ENCODE measurements at places on chromosomes 2 and 18.
A peak's percentile ranks its signal among the peaks of the same experiment; 100 is the strongest.

DNA sequence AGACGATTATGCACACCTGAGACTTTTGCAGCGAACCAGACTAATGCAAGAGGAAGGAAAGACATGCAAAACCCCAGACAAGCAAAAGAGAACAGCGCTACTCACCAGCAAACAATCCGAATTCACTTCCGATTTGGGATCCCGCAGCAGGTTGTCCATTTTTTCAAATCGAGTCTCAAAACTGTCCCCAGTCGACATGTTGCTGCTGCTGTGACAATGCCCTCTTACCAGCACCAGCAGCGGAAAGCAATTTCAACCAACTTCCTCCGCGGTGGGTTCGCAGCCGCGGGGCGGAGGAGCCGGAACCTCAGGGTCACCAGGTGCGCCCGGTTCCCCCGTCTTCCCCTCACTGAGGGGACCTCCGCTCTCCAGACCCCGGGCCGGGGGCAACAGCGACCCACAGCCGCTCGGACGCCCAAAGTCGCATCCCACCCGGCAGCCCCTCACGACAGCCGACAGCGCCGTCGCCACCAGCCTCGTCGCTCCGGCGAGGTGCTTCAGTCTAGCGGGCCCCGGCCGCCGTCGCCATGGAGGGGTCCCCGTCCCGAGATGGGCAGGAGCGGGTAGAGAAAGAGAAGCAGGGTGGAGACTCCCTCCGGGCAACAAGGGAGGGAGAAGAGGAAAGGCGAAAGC lies 784 bp downstream of the ROCK1 start:
- peak; percentile 80 for DNase-seq

DNA sequence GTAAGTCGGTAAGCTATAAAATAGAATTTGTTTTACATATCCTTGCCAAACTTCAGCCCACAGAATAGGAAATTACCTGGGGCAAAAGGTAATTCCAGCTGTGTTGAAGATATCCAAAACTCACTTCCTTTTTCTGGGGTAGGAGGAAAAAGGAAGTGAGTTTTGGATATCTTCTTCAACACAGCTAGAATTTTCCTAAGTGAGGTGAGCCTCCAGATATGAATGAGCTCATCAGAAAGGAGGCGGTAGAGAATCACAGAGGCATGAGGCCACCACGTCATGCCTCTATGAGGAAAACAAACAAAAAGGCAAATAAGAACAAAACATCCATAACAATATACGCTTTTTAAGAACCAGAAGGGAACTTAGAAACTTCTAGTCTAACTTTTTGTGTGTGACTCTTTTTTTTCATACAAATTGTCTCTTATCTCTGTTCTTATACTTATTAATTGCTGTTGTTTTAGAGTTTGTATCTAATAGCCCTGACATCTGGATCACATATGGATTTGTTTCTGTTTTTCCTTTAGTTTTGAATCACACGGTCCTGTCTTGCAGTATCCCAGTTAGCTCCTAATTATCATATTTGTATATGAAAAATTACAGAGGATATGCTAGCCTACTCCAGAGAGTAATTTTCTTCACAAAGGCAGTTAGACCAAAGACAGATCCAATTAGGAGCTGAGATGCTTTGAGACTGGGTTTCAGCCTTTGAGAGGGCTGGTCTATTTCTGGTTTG lies 104.5 kb downstream of the RBM43 start:
- DNase-seq = no peak

GRCh38 chr2:203532957-203533658 lies 2.0 kb downstream of the RAPH1 start:
- DNase-seq = no peak

GRCh38 chr2:186426153-186427016 lies 59.7 kb upstream of the ZC3H15 start:
- DNase-seq = no peak

DNA sequence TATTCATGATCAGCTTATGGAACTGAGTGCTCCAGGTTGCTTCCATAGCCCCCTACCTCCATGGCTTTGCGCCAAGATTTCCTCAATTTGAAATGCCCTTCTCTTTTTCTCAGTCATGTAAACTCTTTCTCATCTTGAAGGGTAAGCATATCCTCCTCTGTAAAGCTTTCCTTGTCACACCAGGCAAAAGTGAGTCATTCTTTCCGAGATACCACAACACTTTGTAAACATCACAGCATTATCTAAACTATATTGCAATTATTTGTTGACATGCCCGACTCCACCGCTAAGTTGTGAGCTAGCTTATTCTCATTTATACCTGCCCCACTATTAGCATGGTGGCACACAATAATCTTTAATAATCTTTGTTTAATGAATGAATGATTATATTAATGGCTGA lies 419.5 kb upstream of the CHST9 start:
- DNase-seq = no peak

DNA sequence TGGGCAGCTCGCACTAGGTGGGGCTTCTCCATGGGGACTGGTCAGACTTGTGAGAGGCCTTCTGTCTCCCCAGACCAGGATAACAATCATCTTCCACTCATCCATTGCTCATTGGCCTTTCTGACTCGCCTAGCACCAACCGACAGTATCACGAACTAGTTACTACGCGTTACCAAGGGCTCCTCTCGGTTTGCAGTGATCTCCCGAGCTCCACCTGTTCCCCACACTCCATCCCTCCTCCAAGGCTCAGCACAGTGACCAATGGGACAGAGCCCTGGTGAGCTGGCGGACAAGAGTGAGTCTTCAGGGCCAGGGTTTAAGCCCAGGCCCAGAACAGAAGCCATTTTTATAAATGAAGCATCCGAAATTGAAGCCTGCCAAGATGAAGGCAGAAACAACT lies 42.8 kb upstream of the SMAD7 start:
- no peak for DNase-seq

DNA sequence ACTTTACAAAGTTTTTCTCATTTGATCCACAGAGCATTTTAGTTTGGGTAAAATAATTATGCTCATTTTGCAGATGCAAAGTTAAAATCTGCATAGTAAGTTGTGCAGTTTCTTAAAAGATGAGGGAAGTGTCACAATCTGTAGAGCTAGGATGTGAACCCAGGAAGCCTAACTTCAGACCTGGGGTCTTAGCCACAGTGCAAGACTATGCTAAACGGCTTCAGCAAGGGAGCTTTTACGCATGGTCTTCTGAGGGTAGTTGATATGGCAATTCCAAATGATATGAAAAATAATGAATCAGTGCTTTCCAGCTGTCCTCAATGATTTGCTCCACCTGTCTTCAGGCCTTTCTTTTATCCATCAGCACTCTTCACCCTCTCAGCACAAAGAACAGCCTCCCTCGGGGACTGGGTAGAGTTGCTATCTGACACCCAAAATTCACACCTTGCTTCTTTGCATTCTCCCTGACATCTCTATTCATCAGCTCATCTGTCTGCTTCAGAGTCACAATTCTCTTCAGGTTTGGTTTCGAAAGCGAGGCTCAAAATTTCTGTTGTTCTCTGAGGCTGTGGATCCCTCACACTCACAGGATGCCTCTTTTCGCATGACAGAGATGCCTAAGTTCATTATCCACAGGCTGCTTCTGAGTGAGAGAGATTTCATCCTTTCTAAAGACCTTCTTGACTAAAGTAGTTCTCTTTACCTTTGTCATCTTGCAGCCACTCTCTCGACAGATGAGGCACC lies 302.5 kb downstream of the NRXN1 start:
- DNase-seq = no peak

DNA sequence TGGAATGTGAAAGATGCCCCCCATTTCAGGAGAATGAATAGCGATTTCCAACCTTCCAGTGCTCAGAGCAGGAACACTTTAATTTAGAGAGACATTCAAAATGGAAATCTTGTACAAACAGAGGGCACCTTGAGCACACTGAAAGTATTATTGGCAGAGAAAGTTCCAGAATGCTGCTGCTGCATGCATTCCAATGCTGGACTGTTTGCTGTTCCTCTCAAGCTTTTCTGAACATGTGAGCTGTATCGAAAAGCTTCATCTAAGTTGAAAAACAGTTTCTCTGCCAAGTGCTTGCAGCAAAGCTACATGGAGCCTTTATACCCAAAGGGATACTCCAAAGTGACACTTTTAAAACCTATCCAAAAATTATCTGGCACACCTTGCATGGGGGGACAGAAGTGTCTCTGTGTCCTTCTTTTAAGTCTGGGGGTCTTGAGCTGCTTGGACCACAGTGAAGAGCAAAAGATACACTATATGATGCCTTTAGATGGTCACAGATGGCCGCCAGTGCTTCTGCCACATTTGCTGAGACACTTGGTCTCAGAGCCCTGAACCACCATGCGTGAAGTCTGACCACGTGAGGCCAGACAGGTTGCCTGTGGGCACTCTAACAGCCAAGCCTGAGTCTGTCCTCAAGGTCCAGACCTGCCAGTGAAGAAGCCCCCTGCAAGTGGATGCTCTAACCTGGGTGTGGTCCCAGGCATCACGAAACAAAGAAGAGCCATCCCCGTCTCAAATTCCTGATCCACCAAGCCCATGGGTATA lies 18.8 kb downstream of the UXS1 start:
- no peak for DNase-seq

DNA sequence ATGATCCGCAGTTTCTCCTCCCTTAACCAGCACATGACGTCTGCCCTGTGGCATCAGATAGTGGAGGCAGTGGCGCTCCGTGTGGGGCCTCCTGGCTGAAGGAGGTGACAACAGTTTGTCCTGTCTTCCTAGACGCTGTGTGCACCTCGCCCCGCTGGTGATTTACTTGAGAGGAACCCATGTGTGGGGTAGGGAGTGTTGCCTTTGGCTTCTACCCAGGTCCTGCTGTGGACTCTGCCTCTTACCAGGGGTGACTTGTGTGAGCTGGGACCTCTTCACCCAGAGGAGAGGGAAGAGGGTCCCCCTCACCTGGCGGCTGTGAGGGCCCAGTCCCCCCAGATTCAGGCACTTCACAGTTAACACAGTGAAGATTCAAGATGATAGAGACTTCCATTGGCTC lies 77.6 kb downstream of the TMEM18 start:
- DNase-seq = no peak

GRCh38 chr2:122755281-122755780 lies 999.9 kb downstream of the TSN start:
- DNase-seq = no peak

- DNase-seq = no peak
Measured at GRCh38 chr2:47339745-47340541, 63.0 kb upstream of the MSH2 start.

DNA sequence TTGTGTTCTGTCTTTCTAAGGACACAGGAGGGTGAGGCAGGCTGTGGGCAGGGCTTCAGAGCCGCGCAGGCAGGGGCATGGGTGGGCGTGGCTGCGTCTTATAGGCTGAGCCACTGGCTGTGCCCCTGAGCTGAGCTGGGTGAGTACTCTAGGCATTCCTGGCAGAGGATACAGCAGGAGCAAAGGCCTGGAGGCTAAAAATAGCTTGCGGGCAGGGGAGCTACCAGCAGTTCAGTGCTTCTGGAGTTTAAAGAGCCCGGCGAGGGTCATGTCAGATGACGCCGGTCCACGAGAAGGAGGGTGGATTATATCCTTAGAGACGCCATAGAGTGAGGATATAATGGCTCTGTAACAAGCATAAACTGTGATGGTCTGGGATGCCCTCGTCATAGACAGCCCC lies 31.5 kb upstream of the PDIA6 start:
- no peak for DNase-seq

DNA sequence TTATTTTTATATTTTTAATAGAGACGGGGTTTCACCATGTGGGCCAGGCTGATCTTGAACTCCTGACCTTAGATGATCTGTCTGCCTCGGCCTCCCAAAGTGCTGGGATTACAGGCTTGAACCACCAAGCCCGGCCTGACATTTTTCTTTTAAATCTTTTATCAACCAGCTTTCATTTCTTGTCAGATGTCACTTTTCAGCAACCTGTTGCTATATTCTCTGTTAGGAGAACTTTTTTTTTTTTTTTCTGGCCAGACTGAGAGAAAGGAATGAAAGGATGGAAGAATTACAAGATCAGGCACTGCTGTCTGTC lies 146.3 kb downstream of the TGIF1 start:
- DNase-seq = no peak

DNA sequence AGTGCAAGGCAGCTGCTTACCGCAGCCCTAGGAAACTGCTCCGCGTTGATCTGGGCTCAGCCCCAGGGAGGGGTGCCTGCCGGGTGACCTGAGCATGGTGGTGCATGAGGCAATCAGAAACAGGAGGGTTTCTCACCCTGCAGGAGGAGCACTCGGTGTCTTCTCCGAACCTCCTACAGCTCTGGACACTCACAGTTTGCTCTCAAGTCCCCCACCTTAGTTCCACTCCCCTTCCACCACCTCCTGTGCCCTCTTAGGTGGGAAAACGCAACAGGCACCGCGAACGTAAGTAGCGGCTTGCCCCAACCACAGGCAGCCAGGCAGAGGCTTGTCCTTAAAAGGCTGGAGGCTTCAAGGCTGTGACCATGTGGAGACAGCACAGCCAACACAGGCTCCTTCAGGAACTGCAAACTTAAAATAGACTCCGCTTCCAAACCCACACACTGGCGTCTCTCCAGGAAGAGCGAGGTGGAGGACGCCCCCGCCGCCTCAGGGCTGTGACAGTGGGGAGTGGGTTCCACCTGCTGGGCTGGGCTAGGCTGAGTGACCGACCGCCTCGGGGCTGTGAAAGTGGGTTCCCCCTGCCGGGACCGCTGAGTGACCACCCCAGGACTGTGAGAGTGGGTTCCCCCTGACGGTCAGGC lies 71.6 kb downstream of the NDUFA10 start:
- no peak for DNase-seq

- DNase-seq = no peak
Measured at GRCh38 chr2:149789549-149789948, 202.0 kb upstream of the MMADHC start.

DNA sequence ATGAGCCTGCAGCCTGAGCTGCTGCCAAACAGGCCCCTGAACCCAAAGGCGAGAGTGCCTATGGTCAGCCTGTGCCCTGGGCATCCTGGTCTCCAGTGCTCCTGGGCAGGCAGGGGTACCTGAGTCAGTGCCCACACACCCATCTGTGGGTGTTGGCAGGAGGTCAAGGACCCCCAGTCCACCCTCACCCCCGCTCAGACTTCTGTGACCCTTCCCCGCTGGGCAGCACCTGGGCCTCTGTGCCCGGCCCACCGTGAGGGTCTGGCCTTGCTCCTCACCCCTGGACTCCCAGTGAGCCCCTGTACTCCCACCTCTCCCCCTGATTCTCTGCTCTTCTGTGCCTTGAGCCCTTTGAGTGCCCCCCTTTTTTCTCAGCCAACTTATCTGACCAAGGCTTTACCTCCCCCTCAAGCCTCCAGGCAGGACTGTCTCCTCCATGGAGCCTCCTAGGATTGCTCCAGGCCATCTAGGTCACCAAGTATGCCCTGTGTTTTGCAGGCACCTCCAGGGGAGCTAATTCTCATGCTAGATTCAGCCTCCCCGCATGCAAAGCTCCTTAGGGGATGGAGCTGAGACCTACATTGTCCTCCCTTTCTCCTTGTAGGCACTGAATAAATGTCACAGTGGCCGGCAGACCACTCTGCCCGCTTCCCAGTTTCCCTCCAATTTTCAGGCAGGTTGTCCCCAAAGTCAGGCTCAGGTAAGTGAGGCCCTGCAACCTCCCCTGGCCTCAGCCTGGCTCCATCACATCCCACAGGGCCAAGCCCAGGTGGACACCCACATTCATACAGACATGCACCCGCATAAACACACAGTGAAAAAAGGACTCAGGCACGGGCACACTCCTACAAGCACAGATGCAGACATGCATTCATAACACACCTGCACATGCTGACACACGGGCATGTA lies 21.9 kb upstream of the PTMA start:
- DNase-seq = no peak

GRCh38 chr18:21275645-21276044 lies 33.6 kb downstream of the GREB1L start:
- no peak for DNase-seq
